PC-3 (cell line): ENCODE measurements at places on chromosomes 6 and 20. TPM values are rescaled to one million over a fixed set of nuclear protein-coding genes. Genes with fewer than 3 reads are reported as not detected.

DNA sequence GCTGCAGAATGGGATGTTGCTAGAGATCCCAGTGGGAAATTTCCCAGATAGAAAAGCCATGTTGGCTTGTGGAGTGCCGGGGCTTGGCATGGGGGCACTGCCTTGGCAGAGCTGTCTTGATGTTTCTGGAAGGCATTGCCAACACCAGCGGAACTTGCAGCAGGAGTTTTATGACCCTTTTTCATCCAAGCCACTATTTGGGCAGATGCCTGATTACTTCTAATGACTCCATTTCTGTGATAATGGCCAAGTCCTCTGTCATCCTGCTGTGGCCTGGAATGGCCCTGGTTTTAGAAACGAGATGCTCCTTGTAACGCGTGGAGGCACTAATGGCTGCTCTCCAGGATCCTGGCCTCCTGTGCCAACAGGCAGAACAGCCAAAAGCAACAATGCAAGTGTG lies 229.0 kb downstream of the ZNF217 start:
- DNase-seq: no peak
- H3K27me3 ChIP-seq: peaks cover 83% of the 10 kb centered on the region
- H3K4me3 ChIP-seq: no peak overlapping the region
- H3K36me3 ChIP-seq: no peaks in the 10 kb centered on the region
- no peaks in the 10 kb centered on the region for H3K4me1 ChIP-seq

DNA sequence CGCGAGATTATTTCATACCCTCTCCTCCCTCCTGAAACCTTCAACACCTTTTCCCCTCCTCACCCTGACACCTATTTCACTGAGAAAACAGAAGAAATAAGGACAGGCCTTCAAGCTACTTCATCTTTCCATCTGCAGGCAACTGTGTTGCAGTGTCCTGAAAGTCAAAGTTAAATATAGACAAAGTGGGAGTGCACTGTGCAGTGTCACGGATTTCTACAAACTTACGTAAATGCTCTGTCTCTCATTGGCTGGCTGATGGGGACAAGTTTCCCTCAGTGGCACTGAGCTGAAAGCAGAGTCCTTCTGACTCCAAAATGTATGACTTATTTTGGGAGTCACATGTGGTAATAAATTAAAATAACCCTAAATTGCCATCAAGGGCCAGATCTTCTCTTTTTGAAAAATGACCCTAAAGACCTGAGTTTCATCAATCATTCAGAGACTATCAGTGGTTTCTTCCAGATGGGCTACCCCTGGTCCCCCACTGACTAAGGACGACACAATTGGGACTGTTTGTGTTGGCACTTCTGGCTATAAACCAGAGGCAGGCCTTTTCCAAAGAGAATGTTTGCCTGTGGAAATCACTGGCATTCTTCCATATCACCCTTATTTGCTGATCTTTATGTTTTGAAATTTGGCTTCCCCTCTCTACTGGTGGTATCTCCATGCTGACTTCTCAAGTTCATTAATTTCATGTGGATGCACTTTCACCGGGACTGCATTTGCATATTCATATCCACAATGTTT lies 21.6 kb downstream of the ALDH8A1 start:
- H3K27ac ChIP-seq: no peak overlapping the region
- H3K4me1 ChIP-seq: no peaks in the 10 kb centered on the region
- H3K27me3 ChIP-seq: no peaks in the 10 kb centered on the region

DNA sequence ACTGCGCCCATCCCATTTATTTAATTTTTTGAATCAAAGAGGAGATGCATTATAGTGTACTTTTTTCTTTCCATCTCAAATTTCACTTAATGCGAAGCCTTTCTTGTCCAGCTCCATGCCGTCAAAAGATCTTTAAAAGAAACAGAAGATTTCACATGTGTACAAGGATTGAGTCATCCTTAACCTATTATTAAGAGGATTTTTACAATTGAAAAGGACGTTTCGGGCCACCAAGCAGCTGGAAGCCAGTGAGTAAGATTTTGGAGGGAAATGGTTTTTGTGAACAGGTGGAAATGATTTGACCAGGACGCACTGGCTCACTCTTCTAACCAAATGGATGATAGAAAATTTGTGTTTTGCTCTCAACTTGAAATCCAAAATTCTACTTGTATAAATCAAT lies 15.1 kb upstream of the CCDC170 start:
- no peaks in the 10 kb centered on the region for H3K36me3 ChIP-seq
- H3K27ac ChIP-seq: no peak overlapping the region
- DNase-seq: no peak
- H3K27me3 ChIP-seq: no peaks in the 10 kb centered on the region
- no peaks in the 10 kb centered on the region for H3K4me1 ChIP-seq
- H3K4me3 ChIP-seq: no peak overlapping the region

- H3K4me1 ChIP-seq: no peaks in the 10 kb centered on the region
- no peaks in the 10 kb centered on the region for H3K36me3 ChIP-seq
- DNase-seq: no peak
- H3K4me3 ChIP-seq: no peak overlapping the region
- no peak overlapping the region for H3K27ac ChIP-seq
Observed at GRCh38 chr20:24899153-24899552, 49.9 kb upstream of the CST7 start.

DNA sequence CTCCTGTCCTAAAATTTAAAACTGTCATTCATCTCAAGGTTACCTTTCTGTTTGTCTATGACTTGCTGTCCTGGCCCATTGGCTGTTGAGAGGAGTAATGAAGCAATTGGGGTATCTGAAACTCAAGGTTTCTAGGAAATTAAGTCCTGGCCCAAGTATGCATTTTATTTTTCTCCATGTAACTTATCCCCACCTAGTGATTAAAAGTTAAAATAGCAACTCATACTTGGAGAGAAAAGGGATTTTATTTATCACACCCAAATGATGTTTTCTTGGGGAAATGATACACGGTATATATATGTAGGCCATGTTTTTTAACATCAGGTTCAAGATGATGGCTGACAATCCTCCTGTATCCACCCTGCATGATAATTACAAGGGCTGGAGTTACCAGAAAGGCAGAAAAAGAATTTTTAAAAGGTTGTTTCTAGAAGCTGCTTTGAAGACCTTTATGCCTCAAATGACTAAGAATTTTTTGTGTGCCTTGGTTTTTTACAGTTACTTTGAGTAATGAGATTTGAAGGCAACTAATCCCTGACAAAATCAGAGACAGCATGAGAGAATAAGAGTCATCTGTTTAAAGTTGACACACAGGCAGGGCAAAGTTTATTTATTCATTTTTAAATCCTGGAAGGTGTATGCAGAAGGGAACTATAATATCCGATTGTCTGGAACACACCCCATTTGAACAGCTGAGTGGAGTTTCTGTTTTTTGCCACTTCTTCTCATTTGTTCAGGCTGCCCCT lies 28.9 kb upstream of the C6orf58 start:
- H3K4me3 ChIP-seq: no peak overlapping the region
- DNase-seq: peak; percentile 14
- H3K36me3 ChIP-seq: no peaks in the 10 kb centered on the region
- no peaks in the 10 kb centered on the region for H3K4me1 ChIP-seq
- H3K27me3 ChIP-seq: no peaks in the 10 kb centered on the region

GRCh38 chr6:105600336-105601260 lies 197.7 kb upstream of the PREP start:
- no peak overlapping the region for H3K4me3 ChIP-seq
- H3K27me3 ChIP-seq: no peaks in the 10 kb centered on the region
- peak; percentile 44 for DNase-seq
- no peaks in the 10 kb centered on the region for H3K36me3 ChIP-seq

GRCh38 chr6:1507251-1507650 lies 102.5 kb upstream of the FOXC1 start:
- H3K36me3 ChIP-seq: no peaks in the 10 kb centered on the region
- no peak for DNase-seq
- peaks cover 13% of the 10 kb centered on the region; the same call in 1 of the 2 replicates for H3K27me3 ChIP-seq
- no peaks in the 10 kb centered on the region for H3K4me1 ChIP-seq

GRCh38 chr6:163708466-163708865 lies 293.9 kb downstream of the QKI start:
- H3K27me3 ChIP-seq: no peaks in the 10 kb centered on the region
- no peaks in the 10 kb centered on the region for H3K36me3 ChIP-seq
- no peak overlapping the region for H3K27ac ChIP-seq
- no peaks in the 10 kb centered on the region for H3K4me1 ChIP-seq
- H3K4me3 ChIP-seq: no peak overlapping the region
- no peak for DNase-seq

IP6K3 gene
- total RNA-seq: not detected in 2 replicates
